Smooth muscle cell of the pulmonary artery (primary cell): ENCODE measurements at places on chromosomes 7 and 10. TPM values are rescaled to one million over a fixed set of nuclear protein-coding genes. Genes with fewer than 3 reads are reported as not detected.

Gene KCNIP2
- 1.5 and 1.8 TPM in 2 replicates for total RNA-seq

Gene SKAP2
- total RNA-seq: 8.2 and 19.0 TPM in 2 replicates

Gene GPR26
- total RNA-seq: not detected in 2 replicates

Gene GARIN1A
- 1.3 and 1.4 TPM in 2 replicates for total RNA-seq

Gene MALRD1
- 0.07 and 0.85 TPM in 2 replicates for total RNA-seq

Gene TFR2
- 1.9 and 2.2 TPM in 2 replicates for total RNA-seq

Gene MEOX2
- total RNA-seq: 0.40 and 28.3 TPM in 2 replicates

Gene ZEB1
- 65.2 and 135 TPM in 2 replicates for total RNA-seq

Gene RABGEF1
- 47.3 and 49.4 TPM in 2 replicates for total RNA-seq

Gene DOCK4
- 15.1 and 20.3 TPM in 2 replicates for total RNA-seq

Gene HTR5A
- not detected in 2 replicates for total RNA-seq

Gene HERPUD2
- 31.3 and 35.7 TPM in 2 replicates for total RNA-seq

Gene H2AZ2
- 137 and 188 TPM in 2 replicates for total RNA-seq

Gene PNLIPRP1
- not detected in 2 replicates for total RNA-seq

Gene ECHS1
- 57.7 and 60.6 TPM in 2 replicates for total RNA-seq

Gene AOAH
- not detected in 2 replicates for total RNA-seq

Gene ZCCHC24
- 27.8 and 33.8 TPM in 2 replicates for total RNA-seq

Gene HPSE2
- total RNA-seq: not detected in 2 replicates

Gene WIPF3
- 0.07 TPM in 2 replicates for total RNA-seq

Gene TSPAN12
- 1.9 and 5.2 TPM in 2 replicates for total RNA-seq

Gene VWDE
- under 0.01 TPM in 1 of 2 replicates, not detected in the other for total RNA-seq

Gene ADRB1
- not detected in 2 replicates for total RNA-seq

Gene MBL2
- not detected in 2 replicates for total RNA-seq

Gene FEZF1
- total RNA-seq: not detected in 2 replicates
